ENCODE measurements at places on chromosomes 12 and 14. TPM values are rescaled to one million over a fixed set of nuclear protein-coding genes. Genes with fewer than 3 reads are reported as not detected.

Gene PLA2G1B
- not detected for total RNA-seq

Gene TTC9
- 0.38 TPM for total RNA-seq

- H3K27me3 ChIP-seq: no peaks in the 10 kb centered on the region
- H3K27ac ChIP-seq: no peak overlapping the region
- no peak for DNase-seq
Measured at GRCh38 chr12:93056971-93057535, 128.0 kb upstream of the EEA1 start.

DNA sequence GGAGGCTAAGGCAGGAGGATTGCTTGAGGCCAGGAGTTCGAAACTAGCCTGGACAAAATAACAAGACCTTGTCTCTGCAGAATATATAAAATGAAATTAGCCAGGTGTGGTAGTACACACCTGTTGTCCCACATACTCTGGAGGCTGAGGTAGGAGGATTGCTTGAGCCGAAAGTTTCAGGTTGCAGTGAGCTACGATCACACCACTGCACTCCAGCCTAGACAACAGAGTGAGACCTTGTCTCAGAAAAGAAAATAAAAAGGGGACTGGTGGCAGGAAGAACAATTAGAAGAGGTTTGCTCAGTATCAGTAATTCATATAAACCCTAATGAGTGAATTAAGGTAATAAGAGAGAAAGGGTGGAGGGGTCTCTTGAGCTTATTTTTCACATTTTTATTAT is 8.0 kb downstream of the PSMA6 start:
- H3K27ac ChIP-seq: no peak overlapping the region
- H3K27me3 ChIP-seq: no peaks in the 10 kb centered on the region
- no peak for DNase-seq
- H3K4me3 ChIP-seq: no peak overlapping the region

DNA sequence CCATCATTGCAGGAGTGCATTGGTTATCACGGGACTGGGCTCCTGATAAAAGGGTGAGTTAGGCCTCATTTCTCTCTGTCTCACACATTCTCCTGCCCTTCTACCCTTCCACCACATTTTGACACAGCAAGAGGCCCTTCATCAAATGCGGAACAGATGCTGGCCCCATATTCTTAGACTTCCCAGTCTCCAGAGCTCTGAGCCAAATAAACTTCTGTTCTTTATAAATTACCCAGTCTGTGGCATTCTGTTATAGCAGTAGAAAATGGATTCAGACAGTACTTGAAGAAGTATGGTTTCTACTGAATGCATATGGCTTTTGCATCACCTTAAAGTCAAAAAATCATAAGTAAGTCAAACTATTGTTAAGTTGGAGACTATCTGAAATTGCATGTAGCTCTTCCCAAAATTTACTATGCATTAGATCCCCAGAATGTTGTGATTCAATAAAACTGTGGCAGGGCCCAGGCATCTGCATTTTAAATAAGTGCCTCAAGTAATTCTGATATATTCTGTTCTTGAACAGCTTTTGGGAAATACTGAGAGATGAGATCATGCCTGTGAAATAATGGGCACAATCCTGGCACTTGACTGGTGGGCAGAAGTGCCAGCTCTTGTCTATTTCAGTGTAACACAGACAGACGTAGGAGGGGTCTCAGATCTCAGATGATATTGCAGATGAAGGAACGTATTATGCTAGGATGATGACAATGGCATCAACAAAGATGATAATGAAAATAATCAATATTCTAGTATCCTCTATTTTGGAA is 68.2 kb downstream of the E2F7 start:
- no peak overlapping the region for H3K27ac ChIP-seq
- H3K36me3 ChIP-seq: no peaks in the 10 kb centered on the region
- H3K27me3 ChIP-seq: no peaks in the 10 kb centered on the region
- H3K4me3 ChIP-seq: no peak overlapping the region
- no peak for DNase-seq
- no peaks in the 10 kb centered on the region for H3K4me1 ChIP-seq

- no peak overlapping the region for H3K4me3 ChIP-seq
- no peaks in the 10 kb centered on the region for H3K36me3 ChIP-seq
- no peak for DNase-seq
Measured at GRCh38 chr14:99187858-99188257, 84.1 kb downstream of the BCL11B start.

GRCh38 chr12:114409852-114410600 is 4.1 kb upstream of the TBX5 start:
- no peaks in the 10 kb centered on the region for H3K36me3 ChIP-seq
- no peak overlapping the region for H3K4me3 ChIP-seq
- H3K27ac ChIP-seq: no peak overlapping the region
- H3K27me3 ChIP-seq: no peaks in the 10 kb centered on the region
- no peaks in the 10 kb centered on the region for H3K4me1 ChIP-seq
